ENCODE measurements at places on chromosomes 2 and 18. TPM values are rescaled to one million over a fixed set of nuclear protein-coding genes. Genes with fewer than 3 reads are reported as not detected.
A peak's percentile ranks its signal among the peaks of the same experiment; 100 is the strongest.

DNA sequence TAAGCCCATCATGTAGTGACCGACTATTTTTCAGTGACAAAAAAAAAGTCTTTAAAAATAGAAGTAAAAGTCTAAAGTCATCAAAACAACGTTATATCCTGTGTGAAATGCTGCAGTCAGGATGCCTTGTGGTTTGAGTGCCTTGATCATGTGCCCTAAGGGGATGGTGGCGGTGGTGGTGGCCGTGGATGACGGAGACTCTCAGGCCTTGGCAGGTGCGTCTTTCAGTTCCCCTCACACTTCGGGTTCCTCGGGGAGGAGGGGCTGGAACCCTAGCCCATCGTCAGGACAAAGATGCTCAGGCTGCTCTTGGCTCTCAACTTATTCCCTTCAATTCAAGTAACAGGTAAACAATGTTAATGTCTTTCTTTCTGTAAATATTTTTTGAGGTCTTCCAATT, at the start of gene CD28:
TSS of gene CD28 (plus strand) at position 237 of the 400 bp plus-strand sequence. CDS start at position 295, 58 bp downstream.
- peak; percentile 90 for DNase-seq
- H3K27ac ChIP-seq: peak within 1 kb of the TSS; percentile 92
- H3K36me3 ChIP-seq: peaks cover 4% of the 10 kb centered on the region
- peaks cover 30% of the 10 kb centered on the region for H3K4me1 ChIP-seq

DNA sequence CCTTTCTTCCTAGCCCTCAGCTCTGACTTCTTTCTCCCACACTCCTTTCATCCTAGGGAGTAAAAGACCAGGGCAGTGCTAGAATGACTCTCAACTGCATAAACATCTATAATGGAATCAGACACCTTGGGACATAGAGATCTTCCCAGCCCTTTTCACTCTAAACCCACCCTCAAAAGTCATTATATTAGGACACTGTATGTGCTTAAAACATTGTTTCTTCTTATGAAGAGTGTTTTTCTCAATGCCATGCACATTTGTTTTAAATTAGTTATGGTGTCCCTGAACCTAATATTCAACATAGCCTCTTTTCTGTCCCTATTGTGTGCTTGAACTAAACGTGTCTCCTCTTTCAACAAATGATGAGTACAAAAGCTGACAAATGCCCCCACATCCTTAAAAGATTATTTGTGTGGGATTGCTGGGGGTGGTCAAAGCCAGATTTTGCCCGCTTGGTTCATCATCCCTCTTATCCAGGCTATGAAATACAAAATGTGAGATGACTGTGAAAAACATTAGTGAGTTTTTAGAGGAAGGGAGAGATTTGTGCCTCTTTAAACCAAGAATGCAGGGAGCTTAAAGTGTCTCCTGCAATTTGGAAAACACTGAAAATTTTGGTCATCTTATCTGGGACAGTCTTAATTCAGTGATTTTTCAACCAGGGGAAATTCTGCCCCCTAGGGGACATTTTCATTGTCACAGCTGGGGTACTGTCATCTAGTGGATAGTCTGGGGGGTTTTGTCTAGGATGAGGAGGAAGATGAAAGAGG, 29.0 kb downstream of the SERPINB5 start:
- no peaks in the 10 kb centered on the region for H3K36me3 ChIP-seq
- H3K4me3 ChIP-seq: no peak overlapping the region
- H3K27ac ChIP-seq: no peak overlapping the region
- H3K4me1 ChIP-seq: no peaks in the 10 kb centered on the region

The TGFA gene
- polyA plus RNA-seq: 5.5 TPM

DNA sequence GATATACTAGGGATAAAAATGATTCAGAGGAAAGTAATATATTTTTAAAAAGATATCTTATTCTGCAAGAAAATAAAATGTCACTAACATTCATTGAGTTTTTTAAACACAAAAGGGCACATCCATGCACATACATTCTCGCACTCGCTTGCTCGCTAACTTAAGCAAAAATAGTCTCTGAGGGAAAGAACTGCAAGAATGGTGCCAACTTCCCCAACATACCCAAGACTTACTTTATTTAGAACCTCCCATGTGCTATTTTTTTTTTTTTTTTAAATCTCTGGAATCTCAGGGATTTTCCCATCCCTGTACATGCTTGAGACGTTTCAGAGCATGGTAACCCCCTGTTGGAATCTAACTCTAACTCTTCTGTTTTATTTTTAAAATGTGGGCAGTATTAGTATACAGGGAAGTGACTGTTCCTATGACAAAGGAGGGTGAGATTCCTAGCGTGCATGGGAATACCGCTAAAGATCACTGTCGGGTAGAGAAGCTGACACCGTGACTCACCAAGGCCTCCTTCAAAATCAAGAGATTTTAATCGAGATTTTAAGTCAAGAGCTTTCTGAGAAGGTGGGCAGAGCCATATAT, 187.9 kb upstream of the ZEB2 start:
- H3K4me3 ChIP-seq: no peak overlapping the region
- H3K36me3 ChIP-seq: peaks cover 4% of the 10 kb centered on the region
- H3K4me1 ChIP-seq: peaks cover 6% of the 10 kb centered on the region

DNA sequence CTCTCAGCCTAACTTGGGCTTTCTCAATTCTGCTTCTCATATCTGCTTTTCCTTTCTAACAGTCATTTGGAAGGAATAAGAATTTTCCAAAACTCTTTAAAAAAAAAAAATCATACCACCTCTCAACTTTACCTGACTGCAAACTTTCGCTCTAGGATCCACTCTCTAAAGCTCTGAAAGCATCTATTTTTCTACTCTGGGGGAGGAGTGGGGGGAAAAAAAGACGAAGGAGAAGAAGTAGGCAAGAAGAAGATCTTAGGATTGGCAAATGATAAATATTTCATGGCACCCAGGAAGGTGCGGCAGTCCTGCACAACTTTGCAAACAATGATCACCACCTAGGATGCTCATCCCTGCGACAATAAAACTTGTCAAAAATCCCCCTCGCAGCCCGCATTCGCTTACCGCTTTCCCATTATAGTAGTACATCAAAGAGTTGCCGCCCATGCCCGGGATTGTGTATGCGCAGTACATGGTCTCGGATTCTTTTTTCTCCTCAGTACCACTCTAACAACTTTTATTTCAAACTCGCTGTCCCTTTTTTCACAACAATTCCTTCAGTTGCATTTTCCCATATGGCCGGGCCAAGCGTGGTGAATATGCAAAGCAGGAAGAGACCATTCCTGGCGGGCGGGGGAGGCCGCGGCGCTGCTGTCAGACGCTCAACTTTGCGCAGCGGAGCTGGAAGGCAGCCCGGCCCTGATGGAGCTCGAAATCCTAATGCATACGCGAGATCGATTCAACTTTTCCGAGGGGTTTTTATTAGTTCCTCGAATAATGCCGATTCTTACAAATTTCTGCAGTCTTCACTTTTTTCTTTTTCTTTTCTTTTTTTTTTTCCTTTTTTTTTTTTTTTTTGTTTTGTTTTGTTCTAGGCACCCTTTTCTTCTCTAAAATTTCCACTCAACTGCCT, 266.5 kb downstream of the TCF4 start:
- DNase-seq: peak; percentile 55
- peaks cover 27% of the 10 kb centered on the region for H3K4me1 ChIP-seq
- H3K27me3 ChIP-seq: peaks cover 11% of the 10 kb centered on the region
- H3K36me3 ChIP-seq: no peaks in the 10 kb centered on the region

DNA sequence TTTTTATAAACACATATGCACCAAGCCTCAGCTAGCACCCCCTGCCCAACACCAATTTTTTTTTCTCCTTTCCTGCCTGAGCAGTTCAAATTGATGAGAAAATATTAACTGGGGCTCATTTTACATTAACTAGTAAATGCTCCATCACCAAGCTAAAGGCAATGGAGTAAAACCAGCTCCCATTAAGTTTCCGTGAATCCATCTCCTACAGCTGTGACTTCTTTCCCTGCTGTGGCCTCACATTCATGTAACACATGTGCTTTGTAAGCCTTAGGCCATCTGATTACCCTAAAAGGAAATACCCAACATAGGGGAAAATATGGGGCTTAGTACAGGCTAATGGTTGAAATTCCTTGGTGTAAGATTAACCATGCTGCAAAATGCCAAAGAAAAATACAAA, 60.8 kb downstream of the DNER start:
- no peaks in the 10 kb centered on the region for H3K4me1 ChIP-seq
- no peak overlapping the region for H3K4me3 ChIP-seq
- no peaks in the 10 kb centered on the region for H3K36me3 ChIP-seq

GRCh38 chr2:81324046-81324445, 1019.5 kb upstream of the LRRTM1 start:
- no peak overlapping the region for H3K27ac ChIP-seq
- H3K4me1 ChIP-seq: no peaks in the 10 kb centered on the region
- no peak overlapping the region for H3K4me3 ChIP-seq
- no peaks in the 10 kb centered on the region for H3K36me3 ChIP-seq
- H3K27me3 ChIP-seq: no peaks in the 10 kb centered on the region
- no peak for DNase-seq

- H3K4me3 ChIP-seq: no peak overlapping the region
- no peak for DNase-seq
- H3K36me3 ChIP-seq: no peaks in the 10 kb centered on the region
- H3K27me3 ChIP-seq: peaks cover 2% of the 10 kb centered on the region
- H3K27ac ChIP-seq: no peak overlapping the region
These were observed 85.6 kb upstream of the ETAA1 start for GRCh38 chr2:67311536-67311935.

The CNPPD1 gene
- polyA plus RNA-seq: 68.2 TPM

The CDCA7 gene
- polyA plus RNA-seq: 1.6 TPM

The EVX2 gene
- polyA plus RNA-seq: not detected

The MRPL33 gene
- 266 TPM for polyA plus RNA-seq

DNA sequence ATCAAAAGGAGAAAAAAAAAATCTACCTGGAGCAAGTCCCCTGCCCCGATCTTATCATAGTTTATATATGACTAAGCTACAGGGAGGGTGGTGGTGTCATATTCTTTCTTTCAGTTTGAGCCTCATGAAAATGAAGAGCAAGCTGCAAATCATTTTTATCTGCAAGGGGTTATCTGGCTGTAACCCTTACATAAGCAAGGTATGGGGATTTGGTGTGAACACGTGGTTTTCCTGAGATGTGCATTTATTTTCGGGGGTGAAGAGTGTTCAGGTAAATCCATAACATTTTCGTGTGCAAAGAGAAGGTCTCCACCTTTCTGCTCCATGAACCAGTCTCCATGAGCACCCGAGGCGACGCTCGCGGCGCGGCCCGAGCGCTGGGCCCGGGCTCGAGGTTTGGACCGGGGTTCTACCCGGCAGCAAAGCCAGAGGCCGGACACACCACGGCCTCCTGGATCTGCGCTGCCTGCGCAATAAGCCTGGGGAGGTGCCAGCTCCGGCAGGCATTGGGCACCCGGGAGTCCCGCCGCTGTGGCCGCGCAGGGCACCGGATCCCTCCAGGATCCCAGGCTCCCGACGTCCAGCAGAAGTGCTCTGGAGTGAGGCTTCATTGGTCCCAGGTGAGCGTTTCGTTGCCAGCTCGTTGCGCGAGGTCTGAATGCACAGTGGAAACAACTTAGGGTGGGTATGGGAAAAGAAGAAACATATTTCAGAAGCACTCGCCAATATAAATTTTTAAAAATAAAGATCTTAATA, 36.1 kb upstream of the GPD2 start:
- H3K4me3 ChIP-seq: peak overlapping the region; percentile 93
- peak overlapping the region; percentile 98 for H3K27ac ChIP-seq
- DNase-seq: no peak
- peaks cover 23% of the 10 kb centered on the region for H3K27me3 ChIP-seq

DNA sequence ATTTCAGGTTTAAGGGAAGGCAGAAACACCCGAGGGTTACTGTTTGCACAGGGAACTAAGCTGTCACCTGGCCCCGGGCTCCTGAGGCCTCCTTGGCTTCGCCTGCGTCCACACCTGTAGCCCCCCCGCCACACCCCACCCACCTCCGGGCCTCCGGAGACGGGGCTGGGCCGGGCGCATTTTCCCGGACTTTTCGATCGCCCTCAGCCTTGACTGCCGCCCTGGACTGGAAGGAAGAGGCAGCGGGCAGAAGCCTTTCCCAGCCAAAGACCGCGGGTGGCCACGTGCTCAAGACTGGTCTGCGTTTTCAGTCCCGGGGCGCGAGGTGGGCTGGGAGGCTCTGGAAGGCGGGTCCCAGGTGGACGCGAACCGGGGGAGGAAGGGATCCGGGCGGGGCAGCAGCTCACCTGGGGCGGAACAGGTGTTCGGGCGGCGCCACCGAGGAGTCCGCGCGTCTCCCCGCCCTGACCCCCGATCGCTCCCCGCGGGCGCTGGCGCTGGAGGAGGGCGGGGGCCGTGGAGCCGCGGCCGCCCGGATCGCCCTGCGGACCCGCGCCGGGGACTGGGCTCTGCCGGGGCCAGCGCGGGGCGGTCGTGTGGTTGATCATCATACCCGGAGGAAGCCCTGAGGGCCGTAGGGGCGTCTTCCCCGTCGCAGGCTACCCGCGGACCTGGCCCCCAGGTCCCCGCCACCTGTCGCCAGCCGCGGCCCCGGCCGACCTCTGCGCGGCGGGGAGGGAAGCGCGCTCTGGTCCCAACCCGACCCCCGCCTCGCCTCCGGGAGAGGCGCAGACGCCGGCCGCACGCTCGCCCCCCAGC, 3.2 kb downstream of the ID2 start:
- H3K4me1 ChIP-seq: peaks cover 32% of the 10 kb centered on the region
- H3K27ac ChIP-seq: peak overlapping the region; percentile 99
- peaks cover 24% of the 10 kb centered on the region for H3K27me3 ChIP-seq
- peaks cover 25% of the 10 kb centered on the region for H3K36me3 ChIP-seq
- DNase-seq: peak; percentile 52
- peak overlapping the region; percentile 97 for H3K4me3 ChIP-seq

The HEATR5B gene
- 14.5 TPM for polyA plus RNA-seq

GRCh38 chr2:61946666-61947065, 41.2 kb downstream of the COMMD1 start:
- H3K27me3 ChIP-seq: no peaks in the 10 kb centered on the region
- no peak for DNase-seq
- H3K27ac ChIP-seq: no peak overlapping the region
- H3K36me3 ChIP-seq: no peaks in the 10 kb centered on the region
- H3K4me1 ChIP-seq: peaks cover 3% of the 10 kb centered on the region

DNA sequence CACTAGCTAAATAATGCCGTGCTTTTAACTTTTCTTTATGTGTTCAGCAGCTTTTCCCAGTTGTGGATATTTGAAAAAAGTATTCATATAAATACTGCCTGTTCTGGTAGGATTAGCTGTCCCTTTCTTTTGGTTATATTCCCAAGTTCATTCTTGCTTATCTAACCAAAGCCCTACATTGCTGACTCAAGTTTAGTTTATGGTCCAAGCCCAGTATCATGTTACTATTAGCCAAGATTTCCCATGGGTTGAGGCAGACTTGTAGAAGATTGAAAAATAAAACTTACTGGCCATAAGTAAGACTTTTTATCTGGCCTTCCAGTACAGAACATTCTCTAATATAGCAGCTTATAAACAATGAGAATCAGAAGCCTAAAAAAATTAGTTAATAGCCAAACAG, 49.7 kb upstream of the NFE2L2 start:
- H3K4me3 ChIP-seq: no peak overlapping the region
- H3K27me3 ChIP-seq: peaks cover 2% of the 10 kb centered on the region
- H3K36me3 ChIP-seq: peaks cover 7% of the 10 kb centered on the region
- H3K4me1 ChIP-seq: peaks cover 4% of the 10 kb centered on the region

- H3K36me3 ChIP-seq: no peaks in the 10 kb centered on the region
- peaks cover 18% of the 10 kb centered on the region for H3K27me3 ChIP-seq
- H3K4me1 ChIP-seq: peaks cover 35% of the 10 kb centered on the region
- H3K27ac ChIP-seq: peak overlapping the region; percentile 49
- DNase-seq: no peak
These were observed 29.0 kb upstream of the SLC35F6 start for GRCh38 chr2:26735097-26735496.

GRCh38 chr2:28063492-28063962, 173.0 kb downstream of the BABAM2 start:
- H3K27ac ChIP-seq: no peak overlapping the region
- no peak overlapping the region for H3K4me3 ChIP-seq
- H3K27me3 ChIP-seq: no peaks in the 10 kb centered on the region
- no peaks in the 10 kb centered on the region for H3K4me1 ChIP-seq
- no peak for DNase-seq

The CREG2 gene
- polyA plus RNA-seq: not detected

The RAD51AP2 gene
- polyA plus RNA-seq: not detected

Measured in immature natural killer cell (primary cell).